ENCODE measurements at places on chromosomes 3 and 15. TPM values are rescaled to one million over a fixed set of nuclear protein-coding genes. Genes with fewer than 3 reads are reported as not detected.

SSUH2 gene
- polyA plus RNA-seq, result 4.8 TPM

SAMMSON gene
- polyA plus RNA-seq, result not detected

MPI gene
- polyA plus RNA-seq, result 66.1 TPM

RAB6B gene
- polyA plus RNA-seq, result 18.9 TPM

DNA sequence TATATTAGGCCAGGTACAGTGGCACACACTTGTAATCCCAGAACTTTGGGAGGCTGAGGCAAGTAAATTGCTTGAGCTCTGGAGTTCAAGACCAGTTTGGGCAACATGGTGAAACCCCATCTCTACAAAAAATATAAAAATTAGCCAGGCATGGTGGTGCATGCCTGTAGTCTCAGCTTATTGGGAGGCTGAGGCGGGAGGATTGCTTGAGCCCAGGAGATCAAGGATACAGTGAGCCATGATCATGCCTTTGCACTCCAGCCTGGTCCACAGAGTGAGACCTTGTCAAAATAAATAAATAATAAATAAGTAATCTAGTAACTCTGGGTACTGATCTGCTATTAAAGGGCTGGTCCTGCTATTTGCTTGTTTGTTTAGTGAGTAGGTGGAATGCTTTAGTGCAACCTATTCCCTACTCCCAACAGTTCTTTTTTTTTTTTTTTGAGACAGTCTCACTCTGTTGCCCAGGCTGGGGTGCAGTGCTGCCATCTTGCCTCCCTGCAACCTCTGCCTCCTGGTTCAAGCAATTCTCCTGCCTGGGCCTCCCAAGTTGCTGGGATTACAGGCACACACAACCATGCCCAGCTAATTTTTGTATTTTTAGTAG lies 9.1 kb upstream of the INO80 start:
- no peak for DNase-seq

GRCh38 chr3:47117807-47118364 lies 46.0 kb downstream of the SETD2 start:
- DNase-seq, result no peak

GRCh38 chr3:170078620-170079281 lies 41.0 kb downstream of the GPR160 start:
- DNase-seq, result no peak

DNA sequence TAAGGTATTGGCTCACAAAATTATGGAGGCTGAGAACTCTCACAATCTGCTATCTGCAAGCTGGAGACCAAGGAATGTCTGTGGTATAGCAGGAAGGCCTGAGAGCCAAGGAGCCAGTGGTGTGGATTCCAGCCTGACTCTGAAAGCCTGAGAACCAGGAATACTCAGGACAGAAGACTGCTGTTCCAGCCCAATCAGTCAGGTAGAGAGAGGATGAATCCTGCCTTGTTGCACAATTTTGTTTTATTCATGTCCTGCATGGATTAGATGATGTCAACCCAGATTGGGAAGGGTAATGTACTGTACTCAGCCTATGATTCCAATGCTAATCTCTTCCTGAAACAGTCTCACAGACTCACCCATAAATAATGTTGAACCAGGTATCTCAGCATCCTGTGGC lies 312.4 kb upstream of the KCNMB2 start:
- DNase-seq, result no peak

DNA sequence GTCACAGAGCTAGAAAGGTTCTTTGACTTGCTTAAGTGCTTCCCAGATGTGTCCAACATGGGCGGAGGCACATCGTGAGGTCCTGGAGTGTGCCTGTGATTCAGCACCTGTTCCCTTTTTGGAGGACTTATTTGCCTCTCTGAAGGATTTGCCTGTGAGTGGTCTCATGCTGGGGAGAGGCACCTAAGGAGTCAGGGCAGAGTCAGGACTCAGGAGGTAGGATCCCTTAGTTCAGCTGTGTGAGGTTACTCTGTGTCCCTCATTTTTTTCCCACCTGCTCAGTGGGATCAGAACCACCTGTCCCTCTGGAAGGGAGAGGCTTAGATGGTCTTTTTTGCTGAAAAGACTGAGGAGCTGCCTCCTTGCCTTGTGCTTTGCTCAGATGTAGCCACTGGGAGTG lies 3.0 kb downstream of the ZNF589 start:
- DNase-seq, result no peak
